ENCODE measurements at places on chromosomes 6 and 20.

GRCh38 chr6:25706314-25707014, 48.1 kb upstream of the SLC17A4 start:
- peak; percentile 28 for DNase-seq

DNA sequence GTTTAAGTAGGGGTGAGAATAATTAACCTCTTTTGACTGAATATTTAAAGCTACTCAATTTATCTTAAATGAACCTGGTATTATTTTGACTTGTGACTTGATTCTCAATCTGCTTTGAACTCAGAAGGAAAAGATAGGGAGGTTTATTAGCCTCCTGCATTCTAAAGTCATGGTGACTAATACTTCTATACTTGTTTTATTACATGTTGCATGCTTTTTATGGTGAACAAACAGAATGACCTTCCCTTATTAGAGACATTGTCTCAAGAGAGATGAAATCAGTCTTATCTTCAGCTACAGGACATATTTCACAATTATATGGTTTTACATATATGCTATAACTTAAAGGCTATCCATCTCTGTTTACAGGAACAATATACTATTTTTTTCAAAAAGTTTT, 336.9 kb downstream of the KHDRBS2 start:
- no peak for DNase-seq

GRCh38 chr6:83096791-83097190, 29.3 kb downstream of the DOP1A start:
- no peak for DNase-seq

DNA sequence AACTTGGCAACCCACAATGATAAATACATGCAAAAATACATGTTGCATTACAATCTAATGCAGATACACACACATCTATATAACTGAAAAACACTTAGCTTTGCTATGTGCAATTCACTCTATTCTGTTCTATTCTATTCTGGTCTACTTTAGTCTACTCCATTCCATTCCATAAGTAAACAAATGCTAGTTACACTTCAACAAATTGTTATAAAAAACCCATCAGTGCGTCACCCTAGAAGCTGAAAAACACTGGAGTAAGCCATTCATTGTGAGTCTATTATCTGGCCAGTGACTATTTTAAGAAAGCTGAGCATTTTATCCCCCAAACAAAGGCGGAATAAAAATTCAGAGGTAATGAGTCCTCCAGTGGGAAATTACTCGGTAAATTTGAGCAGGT, 315.7 kb upstream of the EPHA7 start:
- no peak for DNase-seq

GRCh38 chr6:1190366-1190765, 121.5 kb upstream of the FOXQ1 start:
- peak; percentile 40 for DNase-seq

DNA sequence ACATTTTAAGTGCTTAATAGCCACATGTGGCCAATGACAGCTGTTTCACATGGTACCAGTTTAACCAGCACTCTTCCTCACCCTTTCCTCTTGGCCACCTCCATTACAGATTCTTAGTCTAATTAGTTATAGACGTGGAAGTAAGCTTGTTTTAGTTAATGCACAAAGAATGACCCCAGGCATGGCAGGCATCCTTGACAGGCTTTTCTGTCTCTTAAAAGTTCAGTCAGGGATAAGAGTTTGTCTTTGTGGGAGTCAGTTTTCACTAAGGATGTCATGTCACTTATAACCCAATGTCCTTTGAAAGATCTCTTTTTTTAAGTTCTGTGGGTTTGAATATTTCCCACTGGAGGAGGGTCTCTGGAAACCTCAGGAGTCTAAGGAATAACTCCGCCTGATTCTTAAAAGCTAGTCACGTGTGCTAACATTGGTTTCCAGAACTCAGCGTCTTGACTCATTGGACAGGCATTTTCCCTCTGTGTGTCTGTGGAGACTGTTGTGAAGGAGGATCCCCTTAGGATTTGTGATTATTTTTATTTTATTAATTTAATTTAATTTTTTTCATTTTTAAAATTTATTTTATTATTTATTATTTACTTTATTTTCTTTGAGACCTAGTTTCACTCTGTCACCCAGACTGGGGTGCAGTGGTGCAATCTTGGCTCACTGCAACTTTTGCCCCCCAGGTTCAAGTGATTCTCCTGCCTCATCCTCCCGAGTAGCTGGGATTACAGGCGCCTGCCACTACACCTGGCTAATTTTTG, 171.4 kb downstream of the ZFAND3 start:
- DNase-seq, result peak; percentile 90

GRCh38 chr6:30206152-30206551, 7.1 kb downstream of the TRIM26 start:
- DNase-seq, result peak; percentile 77

DNA sequence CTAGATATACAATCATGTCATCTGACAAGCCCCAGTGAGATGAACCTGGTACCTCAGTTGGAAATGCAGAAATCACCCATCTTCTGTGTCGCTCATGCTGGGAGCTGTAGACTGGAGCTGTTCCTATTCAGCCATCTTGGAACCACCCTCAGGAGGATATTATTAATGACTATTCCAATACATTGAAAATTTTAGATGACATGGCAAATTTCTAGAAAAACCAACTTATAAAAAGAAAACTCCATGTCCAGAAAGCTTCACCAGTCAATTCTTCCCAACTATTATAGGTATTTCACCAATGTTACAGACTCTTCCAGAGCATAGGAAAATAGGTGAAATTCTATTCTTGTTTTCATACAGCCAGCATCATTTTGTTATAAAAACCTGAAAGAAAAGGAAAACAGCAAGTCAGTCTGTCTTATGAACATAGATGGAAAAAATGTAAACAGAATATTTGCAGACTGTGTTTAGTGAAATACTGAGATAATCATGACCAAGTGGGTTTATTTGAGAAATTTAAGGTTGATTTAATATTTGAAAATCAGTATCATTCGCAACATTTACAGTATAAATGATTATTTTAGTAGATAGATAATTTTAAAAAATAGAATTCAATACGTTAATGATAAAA, 43.3 kb downstream of the ATRN start:
- no peak for DNase-seq

DNA sequence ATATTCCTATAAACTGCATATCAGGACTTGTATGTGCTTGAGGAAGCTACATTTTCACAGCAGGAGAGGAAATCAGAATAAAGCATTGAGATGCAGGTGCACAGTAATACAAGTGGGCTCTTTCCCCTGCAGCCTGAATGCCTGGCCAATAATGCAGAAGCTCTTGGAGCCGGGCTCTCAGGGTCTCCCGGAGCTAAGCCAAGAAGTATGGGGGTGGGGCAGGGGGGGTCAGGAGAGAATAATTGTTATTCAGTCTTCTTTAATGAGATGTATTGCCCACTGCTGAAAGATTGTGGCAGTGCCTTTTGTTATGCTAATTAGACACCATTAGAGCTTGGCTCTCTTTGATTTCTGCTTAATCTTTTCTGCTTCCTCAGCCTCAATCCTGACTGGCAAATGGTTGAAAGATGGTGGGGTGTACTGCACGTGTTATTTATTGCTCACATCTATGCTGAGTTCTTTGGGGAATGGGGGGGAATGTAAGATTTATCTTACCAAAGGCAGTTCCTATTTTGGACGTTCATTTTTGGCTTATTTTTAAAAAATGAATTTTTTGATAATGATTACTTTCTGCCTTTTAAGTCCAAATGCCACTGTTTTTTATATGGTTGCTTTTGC, 407.6 kb upstream of the SOX4 start:
- no peak for DNase-seq
